WTC11 (cell line): ENCODE measurements at places on chromosomes 16 and 17. TPM values are rescaled to one million over a fixed set of nuclear protein-coding genes. Genes with fewer than 3 reads are reported as not detected.

- no peak overlapping the region for H3K4me3 ChIP-seq
- DNase-seq = no peak
- H3K4me1 ChIP-seq = no peaks in the 10 kb centered on the region
- H3K36me3 ChIP-seq = no peaks in the 10 kb centered on the region
These were observed 19.3 kb upstream of the NSMCE1 start for GRCh38 chr16:27287887-27288286.

GRCh38 chr17:33294994-33295393 lies 1.9 kb upstream of the ASIC2 start:
- no peak overlapping the region for H3K4me3 ChIP-seq
- peaks cover 9% of the 10 kb centered on the region for H3K4me1 ChIP-seq
- DNase-seq = no peak
- no peaks in the 10 kb centered on the region for H3K36me3 ChIP-seq

DNA sequence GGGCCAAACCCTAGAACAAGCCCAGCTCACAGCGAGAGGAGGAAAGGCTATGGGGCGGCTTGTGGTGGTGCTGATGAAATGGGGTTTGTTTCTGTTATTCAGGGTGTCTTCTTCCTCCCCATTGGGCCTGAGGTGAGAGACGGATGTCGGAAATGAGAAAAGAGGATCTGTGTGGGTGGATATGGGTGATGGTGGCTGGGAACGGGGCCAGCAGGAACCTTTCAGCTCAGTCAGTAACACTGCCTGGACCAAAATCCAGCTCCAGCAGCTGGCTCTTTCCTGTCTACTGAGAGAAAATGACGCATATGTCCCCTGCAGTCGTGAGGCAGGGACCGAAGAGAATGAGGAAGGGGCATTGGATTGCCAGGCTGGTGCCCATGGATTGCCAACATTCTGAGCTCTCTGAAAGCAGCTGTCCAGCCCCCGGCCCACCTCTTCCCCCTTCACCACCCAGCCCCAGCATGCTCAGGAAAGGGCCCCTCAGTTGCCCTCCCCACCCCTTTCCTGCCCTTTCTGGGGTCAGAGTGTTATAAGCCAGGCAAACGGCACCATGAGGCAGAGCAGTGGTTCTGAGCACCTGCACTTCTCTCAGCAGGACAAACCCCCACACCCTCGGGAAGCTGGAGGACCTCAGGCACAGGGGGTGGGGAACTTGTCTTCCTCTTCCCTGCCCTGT lies 4.0 kb downstream of the MYH3 start:
- H3K4me3 ChIP-seq = no peak overlapping the region
- H3K4me1 ChIP-seq = no peaks in the 10 kb centered on the region
- no peaks in the 10 kb centered on the region; the same call in 1 of the 2 replicates for H3K27me3 ChIP-seq
- no peak overlapping the region for H3K27ac ChIP-seq
- no peak for DNase-seq

Gene OSBPL7
- total RNA-seq = 8.2 to 13.5 TPM (median 10.7 TPM) in 3 replicates

- H3K36me3 ChIP-seq = no peaks in the 10 kb centered on the region
- H3K27me3 ChIP-seq = no peaks in the 10 kb centered on the region
- no peak overlapping the region for H3K4me3 ChIP-seq
- H3K4me1 ChIP-seq = no peaks in the 10 kb centered on the region; the same call in 1 of the 2 replicates
These were observed 57.7 kb downstream of the RMI2 start for GRCh38 chr16:11402745-11403533.

GRCh38 chr16:27406511-27407128 lies 4.6 kb downstream of the IL21R start:
- H3K4me3 ChIP-seq = no peak overlapping the region
- H3K27me3 ChIP-seq = no peaks in the 10 kb centered on the region
- no peaks in the 10 kb centered on the region; the same call in 1 of the 2 replicates for H3K36me3 ChIP-seq
- DNase-seq = no peak
- H3K4me1 ChIP-seq = peaks cover 28% of the 10 kb centered on the region
- H3K27ac ChIP-seq = no peak overlapping the region

- peaks cover 44% of the 10 kb centered on the region for H3K36me3 ChIP-seq
- no peak for DNase-seq
- H3K27me3 ChIP-seq = no peaks in the 10 kb centered on the region
These were observed 20.8 kb upstream of the CLEC18C start for GRCh38 chr16:70152578-70153302.

Gene TBC1D3C
- total RNA-seq = not detected in 3 replicates

GRCh38 chr16:86244158-86244557 lies 266.2 kb upstream of the FOXF1 start:
- no peaks in the 10 kb centered on the region for H3K36me3 ChIP-seq
- no peak for DNase-seq
- H3K4me3 ChIP-seq = no peak overlapping the region
- H3K4me1 ChIP-seq = peaks cover 28% of the 10 kb centered on the region
- no peak overlapping the region for H3K27ac ChIP-seq

GRCh38 chr17:82330322-82331239 lies 3.0 kb downstream of the SECTM1 start:
- H3K36me3 ChIP-seq = no peaks in the 10 kb centered on the region
- no peak overlapping the region for H3K4me3 ChIP-seq
- DNase-seq = no peak

Gene NMRAL1
- total RNA-seq = 68.1 to 77.6 TPM (median 69.5 TPM) in 3 replicates

DNA sequence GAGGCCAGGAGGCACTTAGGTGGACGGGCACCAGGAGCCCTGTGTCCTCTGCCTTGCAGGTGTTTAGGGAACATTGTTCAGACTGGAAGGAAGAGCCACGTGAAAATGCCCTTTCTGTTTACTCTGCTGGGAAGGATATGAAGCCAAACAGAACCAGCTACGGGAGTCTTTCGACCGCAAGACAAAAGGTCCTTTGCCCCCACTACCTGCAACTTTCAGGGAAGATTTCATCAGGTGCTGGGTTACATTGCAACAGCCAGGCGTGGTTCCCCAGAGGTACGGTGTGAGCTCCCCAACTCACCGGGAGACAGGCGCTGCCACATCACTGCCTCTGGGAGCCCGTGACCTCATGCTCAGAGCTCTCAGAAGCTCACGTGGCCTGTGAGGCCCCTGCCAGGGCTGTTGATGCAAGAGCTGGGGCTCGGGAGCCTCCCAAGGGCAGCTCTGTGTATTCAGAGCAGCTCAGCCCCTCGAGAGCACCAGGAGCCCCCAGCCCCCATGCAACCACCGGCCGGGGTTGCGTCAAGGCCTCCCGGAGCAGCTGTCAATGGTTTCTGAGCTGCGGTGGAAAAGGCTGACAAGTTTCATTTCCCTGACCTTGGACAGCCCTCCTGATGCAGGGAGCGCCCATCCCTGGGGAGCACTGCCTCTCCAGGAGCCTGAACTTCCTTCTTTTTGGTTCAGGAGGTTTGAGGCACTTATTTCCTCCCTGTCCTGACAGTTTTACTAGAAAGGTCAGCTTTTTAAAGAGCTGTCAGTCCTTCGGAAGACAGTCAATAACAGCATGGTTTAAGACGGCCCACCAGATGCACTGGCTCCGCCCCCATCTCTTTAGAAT lies 42.1 kb downstream of the TBC1D16 start:
- peak overlapping the region; percentile 72 for H3K27ac ChIP-seq
- H3K4me1 ChIP-seq = peaks cover 56% of the 10 kb centered on the region
- H3K4me3 ChIP-seq = no peak overlapping the region
- DNase-seq = peak; percentile 68
- 0 out of 2 replicates have a peak, but pooled peaks cover 1% of the 10 kb centered on the region for H3K36me3 ChIP-seq

Gene NACA2
- not detected in 3 replicates for total RNA-seq

Gene HSD17B1
- 1.5 to 1.6 TPM (median 1.5 TPM) in 3 replicates for total RNA-seq

DNA sequence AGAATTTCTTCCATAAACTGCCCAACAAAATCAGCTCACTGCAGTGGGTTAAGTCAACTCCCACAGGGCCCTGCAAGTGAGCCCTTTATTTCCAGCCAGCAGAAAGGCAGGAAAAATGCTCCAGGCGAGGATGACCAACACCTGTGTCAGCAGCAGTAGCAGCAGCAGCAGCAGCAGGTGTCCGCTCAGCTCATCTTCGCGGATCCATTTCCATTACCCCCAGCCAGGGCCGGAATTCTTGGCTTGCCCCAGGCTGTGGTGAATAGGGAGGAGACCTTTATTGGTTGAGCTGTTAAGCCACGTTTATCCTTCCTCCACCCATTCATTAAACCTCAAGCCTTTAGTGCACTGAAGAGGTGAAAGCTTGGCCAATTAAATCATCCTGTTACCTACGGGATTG lies 46.2 kb downstream of the MARCHF10 start:
- no peak overlapping the region for H3K4me3 ChIP-seq
- H3K36me3 ChIP-seq = no peaks in the 10 kb centered on the region
- H3K27ac ChIP-seq = no peak overlapping the region; the same call in 1 of the 2 replicates
- DNase-seq = peak; percentile 85

- no peak overlapping the region for H3K4me3 ChIP-seq
- H3K36me3 ChIP-seq = no peaks in the 10 kb centered on the region
- H3K27ac ChIP-seq = no peak overlapping the region
These were observed 3.3 kb downstream of the ATPAF2 start for GRCh38 chr17:18035704-18036103.

DNA sequence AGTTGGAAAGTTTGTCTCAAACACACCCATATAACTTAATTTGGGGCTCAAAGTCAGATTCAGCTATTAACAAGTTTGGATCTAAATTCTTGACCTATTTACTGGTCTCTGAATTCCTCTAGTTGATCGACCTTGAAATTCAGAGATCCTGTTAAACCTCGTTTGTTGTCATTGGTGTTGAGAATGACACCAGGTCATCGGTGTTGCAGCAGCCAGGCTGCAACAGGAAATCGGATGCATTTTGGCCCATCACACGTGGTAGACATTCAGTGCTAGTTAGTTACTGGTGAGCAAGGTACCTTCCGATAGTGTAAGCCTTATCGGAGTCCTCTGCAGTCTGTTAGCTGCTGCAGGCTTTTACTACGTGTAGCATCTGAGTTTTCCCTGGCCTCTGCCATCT lies 82.3 kb downstream of the WWP2 start:
- no peak overlapping the region for H3K4me3 ChIP-seq
- H3K36me3 ChIP-seq = peaks cover 35% of the 10 kb centered on the region
- H3K4me1 ChIP-seq = peaks cover 15% of the 10 kb centered on the region
- H3K27me3 ChIP-seq = no peaks in the 10 kb centered on the region
- no peak overlapping the region for H3K27ac ChIP-seq

Gene BRIP1
- 13.8 to 17.6 TPM (median 16.0 TPM) in 3 replicates for total RNA-seq

Gene KRTAP9-8
- total RNA-seq = not detected in 3 replicates

- peak overlapping the region; percentile 57 for H3K27ac ChIP-seq
- no peak overlapping the region for H3K4me3 ChIP-seq
- H3K27me3 ChIP-seq = no peaks in the 10 kb centered on the region
- no peaks in the 10 kb centered on the region for H3K36me3 ChIP-seq
These were observed 45.1 kb downstream of the BAIAP2 start for GRCh38 chr17:81080019-81080418.

- peaks cover 99% of the 10 kb centered on the region for H3K27me3 ChIP-seq
- DNase-seq = peak; percentile 58
- H3K27ac ChIP-seq = no peak overlapping the region
- H3K4me1 ChIP-seq = peaks cover 68% of the 10 kb centered on the region
- H3K36me3 ChIP-seq = no peaks in the 10 kb centered on the region
These were observed 1.3 kb downstream of the LHX1 start for GRCh38 chr17:36938566-36939051.

GRCh38 chr17:9144502-9145249 lies 123.4 kb downstream of the NTN1 start:
- no peak overlapping the region for H3K4me3 ChIP-seq
- H3K27ac ChIP-seq = no peak overlapping the region
- DNase-seq = no peak
- no peaks in the 10 kb centered on the region for H3K36me3 ChIP-seq
- H3K4me1 ChIP-seq = peaks cover 8% of the 10 kb centered on the region; the same call in 1 of the 2 replicates

- no peak overlapping the region for H3K4me3 ChIP-seq
- no peak for DNase-seq
- no peaks in the 10 kb centered on the region for H3K27me3 ChIP-seq
- no peak overlapping the region for H3K27ac ChIP-seq
- peaks cover 25% of the 10 kb centered on the region for H3K4me1 ChIP-seq
These were observed 24.8 kb upstream of the ERN1 start for GRCh38 chr17:64154717-64155116.

Gene KRT33A
- total RNA-seq = not detected in 3 replicates

DNA sequence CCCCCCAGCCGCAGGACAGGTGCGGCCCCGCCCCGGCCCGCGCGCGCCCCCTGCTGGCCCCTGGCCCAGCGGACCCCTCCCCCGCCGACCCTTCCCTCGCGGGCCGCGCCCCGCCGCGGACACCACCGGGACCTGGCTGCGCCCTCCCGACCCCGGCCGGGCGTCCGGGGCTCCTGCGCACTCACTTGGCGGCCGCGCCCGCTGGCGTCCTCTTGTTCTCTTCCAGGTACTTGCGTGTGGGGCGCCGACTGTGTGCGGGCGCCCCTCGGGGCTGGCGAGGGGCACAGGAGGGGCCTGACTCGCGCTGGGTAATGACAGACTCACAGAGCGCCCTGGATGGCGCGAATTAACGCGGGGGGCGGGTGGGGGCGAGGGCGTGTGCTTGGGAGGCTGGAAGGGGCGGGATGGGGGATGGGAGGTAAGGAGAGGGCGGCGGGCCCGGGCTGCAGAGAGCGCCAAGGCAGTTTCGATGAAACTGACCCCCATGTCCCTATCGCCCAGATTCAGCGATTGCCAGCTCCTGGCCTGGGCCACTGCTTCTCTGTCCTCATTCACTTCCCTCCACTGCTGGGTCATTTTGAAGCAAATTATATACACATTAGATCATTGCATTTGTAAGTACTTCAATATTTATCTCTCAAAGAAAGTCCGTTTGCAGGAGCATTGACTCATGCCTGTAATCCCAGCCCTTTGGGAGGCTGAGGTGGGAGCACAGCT lies 445 bp upstream of the DBNDD1 start:
- peak overlapping the region; percentile 97 for H3K27ac ChIP-seq
- peak overlapping the region; percentile 82 for H3K4me3 ChIP-seq
- peak; percentile 70 for DNase-seq
- peaks cover 11% of the 10 kb centered on the region; the same call in 1 of the 2 replicates for H3K36me3 ChIP-seq
- H3K27me3 ChIP-seq = no peaks in the 10 kb centered on the region

- 0 out of 2 replicates have a peak, but pooled peaks cover 4% of the 10 kb centered on the region for H3K27me3 ChIP-seq
- peaks cover 24% of the 10 kb centered on the region for H3K36me3 ChIP-seq
- no peak for DNase-seq
- H3K4me1 ChIP-seq = 0 out of 2 replicates have a peak, but pooled peaks cover 3% of the 10 kb centered on the region
- no peak overlapping the region for H3K4me3 ChIP-seq
These were observed 949.5 kb upstream of the CDH8 start for GRCh38 chr16:62985722-62986121.

- H3K27me3 ChIP-seq = no peaks in the 10 kb centered on the region; the same call in 1 of the 2 replicates
- peaks cover 16% of the 10 kb centered on the region for H3K4me1 ChIP-seq
- no peaks in the 10 kb centered on the region for H3K36me3 ChIP-seq
- no peak overlapping the region for H3K27ac ChIP-seq
These were observed 51.3 kb downstream of the FTO start for GRCh38 chr16:53755026-53755910.

DNA sequence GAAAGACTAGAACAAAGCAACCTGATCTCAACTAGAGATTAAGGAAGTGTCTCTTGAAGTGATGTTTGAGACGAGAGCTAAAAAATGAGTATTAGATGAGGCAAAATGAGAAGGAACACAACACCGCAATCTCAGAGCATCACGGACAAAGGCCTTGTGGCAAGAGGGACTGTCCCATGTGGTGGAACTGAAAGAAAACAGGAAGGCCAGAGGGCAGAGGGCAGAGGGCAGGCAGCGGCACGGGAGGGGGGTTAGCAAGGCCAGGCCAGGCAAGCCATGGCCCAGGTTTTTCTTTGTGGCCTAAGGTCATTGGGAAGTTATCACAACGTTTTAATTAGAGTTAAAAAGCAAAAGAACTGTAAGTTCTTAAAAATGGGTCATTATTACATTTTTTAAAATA lies 22.5 kb downstream of the RPA1 start:
- H3K4me3 ChIP-seq = no peak overlapping the region
- H3K27ac ChIP-seq = no peak overlapping the region
- no peaks in the 10 kb centered on the region for H3K4me1 ChIP-seq
- DNase-seq = no peak

Gene SAMD14
- total RNA-seq = 4.5 to 6.0 TPM (median 5.9 TPM) in 3 replicates

Gene LDAF1
- 34.6 to 42.8 TPM (median 36.4 TPM) in 3 replicates for total RNA-seq

GRCh38 chr17:1907909-1908698 lies 78.3 kb downstream of the RPA1 start:
- peak; percentile 54 for DNase-seq
- no peaks in the 10 kb centered on the region for H3K36me3 ChIP-seq
- no peak overlapping the region for H3K27ac ChIP-seq
- peak overlapping the region; percentile 63 for H3K4me3 ChIP-seq
- H3K27me3 ChIP-seq = peaks cover 98% of the 10 kb centered on the region
